ENCODE measurements at places on chromosomes 3 and 15.

- DNase-seq: no peak
These were observed 425 bp upstream of the FYTTD1 start for GRCh38 chr3:197749315-197749600.

DNA sequence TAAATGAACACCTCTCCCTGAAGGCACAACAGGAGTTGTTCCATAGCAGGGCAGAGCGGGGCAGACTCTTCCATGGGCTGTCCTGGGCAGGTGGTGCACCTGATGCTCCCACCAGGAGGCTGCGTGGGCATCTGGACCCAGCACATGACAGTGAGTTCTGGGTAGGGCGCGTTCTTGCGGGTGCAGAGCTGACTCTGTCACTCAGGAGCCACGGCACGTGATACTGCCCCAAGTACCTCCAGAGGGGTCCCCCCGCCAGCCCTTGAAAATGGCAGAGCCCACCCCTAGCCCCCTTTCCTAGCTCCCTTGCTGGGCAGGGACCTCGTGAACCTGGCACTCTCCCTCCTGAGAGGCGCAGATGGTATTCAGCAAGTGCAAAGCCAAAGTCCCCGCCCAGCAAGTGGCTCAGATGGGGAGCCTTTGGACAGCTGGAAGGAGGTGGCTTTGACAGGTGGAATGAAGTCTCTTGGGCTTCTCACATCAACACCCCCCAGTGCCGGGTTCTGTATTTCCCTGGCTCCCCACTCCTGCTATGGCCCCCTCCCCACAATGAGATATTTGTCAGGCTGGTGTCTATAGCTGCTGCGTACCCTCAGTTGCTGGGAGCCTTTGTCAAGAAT lies 172.1 kb downstream of the TBC1D2B start:
- no peak for DNase-seq

GRCh38 chr15:40501487-40501886 lies 30.7 kb downstream of the CHST14 start:
- no peak for DNase-seq

DNA sequence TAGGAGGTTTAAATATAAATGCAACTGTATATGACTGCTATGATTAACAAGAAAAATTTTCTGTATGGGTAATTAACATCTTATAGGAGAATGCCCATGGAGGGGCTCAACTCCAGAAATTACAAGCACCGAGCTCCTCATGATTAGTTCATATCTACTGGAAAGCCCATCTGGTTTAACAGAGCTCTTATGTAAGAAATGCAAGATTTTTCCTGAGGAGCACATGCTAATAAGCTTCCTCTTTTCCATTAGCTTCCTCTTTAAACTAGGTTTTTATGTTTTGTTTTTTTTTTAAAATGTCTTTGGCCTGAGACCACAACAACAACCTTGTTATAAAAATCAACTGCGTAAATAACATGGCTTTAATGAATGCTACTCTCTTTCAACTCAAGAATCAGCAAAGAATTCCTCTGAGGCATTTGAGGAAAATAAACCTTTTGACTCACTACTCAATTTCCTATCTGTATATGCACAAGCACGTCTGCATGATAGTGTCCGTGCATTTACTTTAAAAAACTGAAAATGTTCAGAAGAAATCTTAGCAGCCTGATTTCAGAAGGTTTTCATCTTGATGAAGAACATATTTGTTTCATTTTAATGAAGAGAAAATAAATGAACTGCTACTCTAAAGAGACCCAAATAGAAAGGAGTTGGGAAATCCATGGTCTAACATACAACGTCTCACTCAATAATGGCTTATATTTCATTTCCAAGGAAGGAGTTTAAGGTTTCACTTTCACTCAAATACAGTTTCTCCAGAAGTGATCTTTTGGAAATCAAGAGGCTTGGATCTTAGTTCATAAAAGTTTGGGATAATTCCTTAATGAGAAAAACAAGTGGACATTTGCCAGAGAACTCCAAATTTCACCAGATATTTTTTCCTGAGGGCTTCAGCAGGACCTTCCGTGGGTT lies 180.8 kb downstream of the KCNAB1 start:
- no peak for DNase-seq

Data from activated CD4-positive, alpha-beta T cell treated with anti-CD3 and anti-CD28 coated beads for 1 hour (primary cell).